NCI-H2107 (cell line): ENCODE measurements at places on chromosomes 5 and 9.

DNA sequence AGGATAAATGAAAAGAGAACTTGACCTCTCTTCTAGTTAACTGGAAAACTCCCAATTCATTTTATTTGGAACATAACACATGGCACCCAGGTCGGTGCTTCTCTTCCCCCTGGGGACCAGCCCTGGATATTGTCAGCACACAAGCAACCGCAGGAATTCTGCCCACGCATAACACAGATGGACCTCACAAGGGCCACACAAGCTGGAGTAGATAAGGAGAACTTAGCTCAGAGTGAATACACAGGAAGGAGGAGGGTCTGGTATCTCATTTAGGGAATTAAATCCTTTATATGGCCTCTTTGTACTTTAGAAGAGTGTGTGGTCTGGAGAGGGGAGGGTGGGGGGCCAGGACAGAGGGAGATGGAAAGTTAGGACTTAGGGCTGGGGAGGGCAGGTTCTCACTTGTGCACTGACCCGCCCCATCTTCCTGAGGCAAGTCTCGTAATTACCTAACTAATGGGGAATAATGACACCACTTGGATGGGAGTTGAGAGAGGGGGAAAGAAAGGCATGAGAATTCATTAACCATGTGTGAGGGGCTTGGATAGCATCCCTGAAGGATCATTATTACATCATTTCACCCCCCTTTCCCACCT lies 341.2 kb upstream of the WWC1 start:
- DNase-seq = no peak

DNA sequence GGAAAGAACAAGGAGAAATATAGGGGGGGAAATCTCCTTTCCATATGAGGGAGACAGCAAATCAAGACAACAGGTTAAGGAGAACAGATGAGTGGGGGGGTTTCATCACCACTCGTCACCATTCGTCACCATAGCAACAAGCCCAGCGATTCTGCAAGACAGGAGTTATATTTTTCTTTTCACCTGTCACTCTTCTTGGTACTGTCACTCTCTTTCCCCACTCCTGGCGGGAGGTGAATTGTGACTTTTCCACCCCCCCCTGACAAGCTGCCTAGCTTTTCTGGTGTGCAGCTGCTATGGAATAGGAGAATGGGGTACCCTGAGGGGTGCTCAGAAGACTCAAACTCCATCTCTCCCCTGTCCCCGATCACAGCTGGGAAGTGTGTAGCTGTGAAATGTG lies 239.9 kb downstream of the FAM114A2 start:
- DNase-seq = no peak

- no peak for DNase-seq
These were observed 7.0 kb downstream of the HEMGN start for GRCh38 chr9:97930972-97931371.

GRCh38 chr9:101462558-101462957 lies 27.0 kb upstream of the ALDOB start:
- no peak for DNase-seq

GRCh38 chr9:11871852-11872251 lies 821.3 kb upstream of the TYRP1 start:
- DNase-seq = no peak

- DNase-seq = no peak
These were observed 345.6 kb upstream of the ACTBL2 start for GRCh38 chr5:57828221-57828620.

DNA sequence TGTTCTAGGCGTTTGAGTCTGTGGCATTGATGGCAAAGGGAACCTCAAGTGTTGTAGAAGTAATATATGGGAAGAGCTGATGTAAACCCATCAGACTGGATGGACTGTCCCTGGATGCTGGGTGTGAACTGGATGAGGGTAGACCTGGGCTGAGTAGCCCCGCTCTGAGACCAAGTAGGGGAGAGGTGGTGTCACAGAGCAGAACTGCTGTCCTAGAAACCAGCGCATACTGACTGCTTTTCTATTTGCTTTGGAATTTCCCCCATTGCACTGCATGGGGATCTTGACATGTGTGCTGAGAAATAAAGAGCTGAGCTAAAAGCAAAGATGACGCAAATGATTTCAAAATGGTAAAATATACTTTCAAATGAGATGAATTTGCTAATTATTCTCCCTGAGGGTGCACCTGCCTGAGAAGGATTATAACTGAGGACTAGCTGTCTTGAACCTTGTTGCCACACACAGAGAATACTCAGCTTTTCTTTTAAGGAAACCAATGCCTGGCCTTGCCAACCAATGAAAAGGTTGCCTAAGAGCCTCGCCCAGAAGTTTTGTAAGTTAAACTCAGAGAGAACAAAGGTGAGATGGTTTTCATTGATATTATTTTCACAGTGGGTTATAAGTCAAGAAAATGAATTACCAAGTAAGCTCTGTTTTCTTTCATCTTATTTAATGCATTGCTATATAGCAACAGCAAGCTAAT lies 44.8 kb downstream of the NIM1K start:
- no peak for DNase-seq

- no peak for DNase-seq
These were observed 18.3 kb upstream of the OSMR start for GRCh38 chr5:38827525-38827924.

DNA sequence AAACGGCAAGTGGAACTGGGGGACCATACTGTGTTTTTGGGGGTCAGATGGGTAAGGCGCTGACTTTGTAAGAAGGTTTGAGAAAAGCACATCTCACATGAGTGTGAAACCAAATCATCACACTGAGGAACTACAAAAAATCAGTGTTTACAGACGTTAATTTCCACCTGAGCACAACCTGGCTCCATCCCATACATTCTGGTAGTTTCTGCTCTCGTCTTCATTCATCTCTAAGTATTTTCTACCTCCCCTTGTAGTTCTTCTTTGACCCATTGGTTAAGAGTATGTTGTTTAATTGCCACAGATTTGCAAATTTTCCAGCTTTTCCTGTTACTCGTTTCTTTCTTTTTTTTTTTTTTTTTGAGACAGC lies 8.9 kb upstream of the DPP7 start:
- DNase-seq = no peak

GRCh38 chr5:126967808-126968466 lies 62.4 kb downstream of the MARCHF3 start:
- DNase-seq = no peak

- DNase-seq = no peak
These were observed 27.5 kb downstream of the FSD1L start for GRCh38 chr9:105475302-105475701.

- DNase-seq = no peak
These were observed 173.5 kb downstream of the ARHGEF28 start for GRCh38 chr5:73799401-73799972.

DNA sequence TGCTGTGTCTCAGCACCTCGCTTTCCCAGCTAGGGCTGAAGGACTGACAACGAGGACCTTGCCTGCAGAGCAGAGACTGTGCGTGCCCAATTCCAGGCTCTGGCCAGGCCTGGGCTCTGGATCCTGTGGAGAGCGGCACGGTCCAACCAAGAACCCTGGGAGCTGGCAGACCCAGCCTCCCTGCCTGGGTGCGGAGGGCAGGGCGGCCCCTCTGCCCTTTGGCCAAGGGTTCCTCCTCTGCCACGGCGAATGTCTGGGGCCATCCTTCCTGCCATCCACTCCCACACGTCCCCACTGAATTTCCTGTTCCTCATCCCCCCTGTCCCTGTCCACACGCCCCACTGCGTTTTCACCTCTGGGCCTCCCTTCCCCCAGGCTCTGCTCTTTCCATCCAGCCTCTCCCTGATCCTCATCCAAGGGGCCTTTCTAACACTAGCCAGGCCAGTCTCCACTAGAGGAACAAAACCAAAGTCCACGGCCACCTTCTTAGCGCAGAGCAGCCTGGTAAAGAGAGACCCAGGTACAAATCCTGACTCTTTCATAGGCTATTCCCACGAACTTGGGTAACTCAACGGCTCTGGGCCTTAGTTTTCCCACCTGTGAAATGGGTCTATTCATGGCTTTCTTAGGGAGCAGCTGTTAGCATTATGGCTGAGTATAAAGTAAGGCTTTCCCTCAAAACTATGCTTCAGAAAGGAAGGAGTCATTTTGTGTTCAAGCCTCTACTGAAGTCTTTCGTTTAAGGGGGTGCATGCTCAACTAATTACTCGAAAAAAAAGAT lies 95.5 kb upstream of the PHYKPL start:
- DNase-seq = no peak

DNA sequence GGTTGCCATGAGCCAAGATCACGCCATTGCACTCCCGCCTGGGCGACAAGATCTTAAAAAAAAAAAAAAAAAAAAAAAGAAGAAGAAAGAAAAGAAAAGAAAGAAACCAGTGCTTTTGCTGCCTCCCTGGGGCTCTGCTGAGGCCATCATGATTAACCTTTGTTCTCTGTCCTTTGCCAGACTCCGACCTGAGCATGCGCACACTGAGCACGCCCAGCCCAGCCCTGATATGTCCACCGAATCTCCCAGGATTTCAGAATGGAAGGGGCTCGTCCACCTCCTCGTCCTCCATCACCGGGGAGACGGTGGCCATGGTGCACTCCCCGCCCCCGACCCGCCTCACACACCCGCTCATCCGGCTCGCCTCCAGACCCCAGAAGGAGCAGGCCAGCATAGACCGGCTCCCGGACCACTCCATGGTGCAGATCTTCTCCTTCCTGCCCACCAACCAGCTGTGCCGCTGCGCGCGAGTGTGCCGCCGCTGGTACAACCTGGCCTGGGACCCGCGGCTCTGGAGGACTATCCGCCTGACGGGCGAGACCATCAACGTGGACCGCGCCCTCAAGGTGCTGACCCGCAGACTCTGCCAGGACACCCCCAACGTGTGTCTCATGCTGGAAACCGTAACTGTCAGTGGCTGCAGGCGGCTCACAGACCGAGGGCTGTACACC lies 251.7 kb downstream of the MARCHF11 start:
- no peak for DNase-seq

GRCh38 chr5:172901012-172901780 lies 58.0 kb upstream of the RPL26L1 start:
- DNase-seq = no peak

GRCh38 chr5:100667161-100667630 lies 132.0 kb downstream of the FAM174A start:
- DNase-seq = no peak

GRCh38 chr5:133265720-133266526 lies 214.1 kb downstream of the HSPA4 start:
- no peak for DNase-seq

- DNase-seq = no peak
These were observed 140.8 kb upstream of the TBC1D2 start for GRCh38 chr9:98396236-98396635.

DNA sequence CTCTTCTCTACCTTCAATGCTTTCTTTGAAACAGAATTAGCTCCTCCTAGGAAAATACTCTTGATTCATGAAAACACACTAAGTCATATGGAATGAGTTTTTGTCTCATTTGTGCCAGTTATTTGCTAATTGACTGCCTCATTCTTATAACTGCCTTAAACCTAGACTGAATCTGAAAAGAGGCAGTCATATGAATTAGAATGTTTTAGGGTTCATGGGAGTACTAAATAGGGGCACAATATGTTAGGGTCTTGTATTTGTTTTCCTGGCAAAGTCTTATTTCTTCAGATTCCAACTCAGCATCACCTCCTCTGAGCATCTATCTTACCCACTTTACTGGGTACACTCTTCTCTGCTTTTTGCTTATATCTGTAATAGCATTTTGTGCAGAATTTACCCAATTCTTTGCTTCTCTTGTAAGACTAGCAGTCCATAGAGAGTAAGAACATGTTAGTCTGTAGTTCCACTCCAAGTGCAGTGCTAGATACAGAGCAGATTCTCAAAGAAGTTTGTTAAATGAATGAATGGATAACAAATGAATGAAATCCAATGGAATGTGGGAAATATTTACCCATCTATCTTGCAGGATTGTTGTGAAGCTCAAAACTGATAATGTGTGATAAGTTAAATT lies 43.9 kb upstream of the ALDH1A1 start:
- no peak for DNase-seq

- no peak for DNase-seq
These were observed 206.4 kb downstream of the ENC1 start for GRCh38 chr5:74433896-74434829.

GRCh38 chr5:155480731-155481131 lies 467.2 kb downstream of the KIF4B start:
- no peak for DNase-seq

GRCh38 chr9:36120705-36121104 lies 15.8 kb upstream of the GLIPR2 start:
- DNase-seq = no peak

- DNase-seq = no peak
These were observed 141.6 kb upstream of the IL12B start for GRCh38 chr5:159471904-159472303.

DNA sequence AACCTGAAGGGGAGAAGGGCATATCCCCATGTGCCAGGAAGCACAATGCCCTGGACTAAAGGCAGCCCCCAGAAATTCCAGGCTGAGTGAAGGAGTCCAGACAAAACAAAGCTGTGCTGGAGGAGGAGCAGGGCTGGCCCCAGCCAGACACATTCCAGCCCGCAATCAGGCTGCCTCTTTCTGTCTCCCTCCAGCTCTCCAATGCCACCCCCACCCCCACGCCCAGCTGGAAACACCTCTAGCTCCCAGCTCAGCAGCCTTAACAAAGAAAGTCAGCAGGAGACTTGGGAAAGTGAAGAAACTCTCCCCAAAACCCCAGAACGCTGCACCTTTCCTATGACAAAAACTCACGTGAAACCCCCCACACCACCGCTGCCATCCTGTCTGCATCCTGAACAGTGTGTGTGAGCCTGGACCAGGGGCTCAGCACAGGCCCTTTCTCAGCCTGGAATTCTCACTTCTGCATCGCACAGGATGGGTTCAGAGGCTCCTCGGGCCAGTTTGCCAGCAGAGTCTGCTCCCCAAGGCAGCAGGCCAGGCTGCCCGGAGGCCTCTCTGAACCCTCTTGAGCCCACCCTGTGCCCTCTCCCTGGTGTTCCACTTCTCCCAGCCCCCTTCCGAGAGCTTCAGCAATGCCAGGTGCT lies 96.2 kb upstream of the ICE1 start:
- no peak for DNase-seq

GRCh38 chr9:121619545-121620324 lies 31.7 kb upstream of the DAB2IP start:
- no peak for DNase-seq

GRCh38 chr5:40904994-40905306 lies 4.3 kb upstream of the C7 start:
- no peak for DNase-seq
